Osteoblast (primary cell): ENCODE measurements at places on chromosomes 12 and 14.

- no peaks in the 10 kb centered on the region for H3K27me3 ChIP-seq
- peaks cover 6% of the 10 kb centered on the region for H3K4me1 ChIP-seq
- DNase-seq, result peak; percentile 48
Observed at GRCh38 chr12:48037267-48037915, 33.1 kb upstream of the COL2A1 start.

- no peak overlapping the region for H3K4me3 ChIP-seq
- DNase-seq, result peak; percentile 38
- H3K27me3 ChIP-seq, result no peaks in the 10 kb centered on the region
Observed at GRCh38 chr12:67276421-67276820, 7.3 kb downstream of the CAND1 start.

- H3K27me3 ChIP-seq, result no peaks in the 10 kb centered on the region
- H3K27ac ChIP-seq, result peak overlapping the region; percentile 91
- no peak overlapping the region for H3K4me3 ChIP-seq
- H3K4me1 ChIP-seq, result peaks cover 62% of the 10 kb centered on the region
Observed at GRCh38 chr12:11797317-11797913, 147.9 kb downstream of the ETV6 start.

- H3K4me3 ChIP-seq, result no peak overlapping the region
- no peak for DNase-seq
- no peaks in the 10 kb centered on the region for H3K36me3 ChIP-seq
- H3K27me3 ChIP-seq, result peaks cover 66% of the 10 kb centered on the region
- H3K27ac ChIP-seq, result no peak overlapping the region
- no peaks in the 10 kb centered on the region for H3K4me1 ChIP-seq
Observed at GRCh38 chr12:102958830-102959176, 1.3 kb downstream of the ASCL1 start.

DNA sequence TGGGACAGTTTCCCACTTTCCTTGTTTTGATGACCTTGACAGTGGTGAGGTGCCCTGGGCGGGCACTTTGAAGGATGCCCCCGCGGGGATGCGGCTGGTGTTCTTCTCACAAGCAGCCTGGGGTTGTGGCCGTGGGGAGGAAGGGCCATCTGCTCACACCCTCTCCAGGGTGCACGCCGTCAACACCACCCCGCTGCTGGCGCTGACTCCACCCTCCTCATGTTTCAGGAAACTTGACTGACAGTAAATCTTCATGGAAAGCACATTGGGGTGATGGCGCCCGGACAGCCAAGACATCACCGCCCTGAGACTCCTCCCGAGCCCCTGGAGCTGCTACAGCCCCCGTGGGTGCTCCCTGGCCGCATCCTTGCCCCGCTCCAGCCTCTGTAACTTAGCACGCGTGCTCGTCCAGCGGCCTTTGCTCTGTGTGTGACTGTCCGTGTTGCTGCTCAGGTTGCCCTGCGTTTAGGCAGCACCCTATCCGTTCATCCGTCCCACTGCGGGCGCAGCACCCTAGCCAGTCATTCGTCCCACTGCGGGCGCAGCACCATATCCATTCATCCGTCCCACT, 150.2 kb upstream of the C14orf180 start:
- H3K27me3 ChIP-seq, result no peaks in the 10 kb centered on the region
- H3K4me1 ChIP-seq, result no peaks in the 10 kb centered on the region
- no peak overlapping the region for H3K4me3 ChIP-seq
- H3K36me3 ChIP-seq, result no peaks in the 10 kb centered on the region

DNA sequence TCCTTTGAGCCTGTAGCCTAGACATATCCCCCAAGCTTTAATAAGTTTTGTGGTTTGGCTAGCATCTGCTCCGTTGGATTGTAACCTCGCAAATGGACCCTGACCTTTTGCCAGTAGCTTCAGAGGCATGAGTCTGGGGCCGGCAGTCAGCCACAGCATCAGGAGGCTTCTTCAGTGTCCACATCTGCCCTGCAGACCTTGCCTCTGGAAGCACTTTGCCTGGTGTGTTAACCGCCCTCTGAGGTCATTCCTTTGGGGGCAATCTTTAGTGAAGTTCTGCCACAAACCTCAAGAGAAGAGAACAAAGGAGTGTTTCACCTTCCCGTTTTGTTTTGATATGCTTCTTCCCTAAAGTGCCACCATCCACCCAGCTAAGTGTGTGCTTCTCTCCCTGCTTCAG, 71.4 kb downstream of the GNS start:
- H3K27ac ChIP-seq, result no peak overlapping the region
- H3K4me1 ChIP-seq, result peaks cover under 1% of the 10 kb centered on the region
- H3K36me3 ChIP-seq, result peaks cover 2% of the 10 kb centered on the region
- no peaks in the 10 kb centered on the region for H3K27me3 ChIP-seq
- H3K4me3 ChIP-seq, result no peak overlapping the region
- no peak for DNase-seq

DNA sequence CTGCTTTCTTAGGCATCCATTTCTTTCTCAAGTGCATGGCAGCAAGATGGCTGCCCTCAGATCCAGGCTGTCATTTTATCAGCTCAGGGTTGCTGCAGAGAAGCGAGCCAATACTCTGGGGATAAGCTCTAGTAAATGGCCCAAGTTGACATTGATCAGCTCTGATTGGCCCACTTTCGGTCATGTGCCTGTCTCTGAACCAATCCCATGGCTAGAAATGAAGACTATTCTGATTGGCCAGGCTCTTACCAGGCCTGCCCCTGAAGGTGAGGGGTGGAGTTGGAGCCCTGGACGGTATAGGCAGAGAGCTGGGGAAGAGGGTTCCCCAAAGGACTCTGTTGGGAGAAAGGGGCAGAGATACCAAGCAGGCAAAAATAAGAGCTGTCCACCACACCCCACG, 41.4 kb downstream of the MYO1H start:
- H3K27me3 ChIP-seq, result no peaks in the 10 kb centered on the region
- no peak overlapping the region for H3K27ac ChIP-seq
- no peaks in the 10 kb centered on the region for H3K4me1 ChIP-seq
- no peak overlapping the region for H3K4me3 ChIP-seq

DNA sequence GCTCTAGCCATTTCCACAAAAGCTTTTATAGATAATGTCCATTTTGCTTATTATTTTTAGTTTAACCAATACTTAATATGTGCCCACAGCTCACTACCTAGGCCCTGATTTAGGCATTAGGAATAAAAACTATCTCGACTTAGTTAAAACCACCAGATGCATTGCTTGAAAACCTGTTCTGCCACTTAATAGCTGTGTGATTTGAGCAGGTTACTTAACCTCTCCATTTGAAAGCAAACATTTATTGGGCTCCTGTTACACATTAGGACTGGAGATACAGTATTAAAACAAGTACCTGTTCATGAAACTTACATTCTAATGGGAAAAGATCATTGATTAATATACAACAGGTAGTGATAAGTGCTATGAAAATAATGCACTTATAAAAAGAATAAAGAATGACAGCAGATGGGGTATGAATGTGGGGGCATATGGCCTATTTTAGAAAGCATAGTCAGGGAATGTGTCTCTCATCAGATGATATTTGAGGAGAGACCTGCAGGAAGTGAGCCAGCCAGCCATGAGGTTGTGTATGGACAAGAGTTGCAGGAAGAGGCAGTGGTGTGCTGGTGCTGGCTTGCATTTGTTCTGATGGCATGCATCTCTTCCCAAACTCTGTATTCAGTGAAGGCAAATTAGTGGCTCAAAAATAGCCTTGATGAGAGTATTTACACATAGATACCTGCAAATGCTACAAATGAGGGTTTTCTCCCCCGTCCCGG, 34.3 kb downstream of the NOPCHAP1 start:
- no peaks in the 10 kb centered on the region for H3K4me1 ChIP-seq
- H3K27ac ChIP-seq, result no peak overlapping the region
- DNase-seq, result no peak
- H3K27me3 ChIP-seq, result no peaks in the 10 kb centered on the region
- H3K36me3 ChIP-seq, result peaks cover 40% of the 10 kb centered on the region

- no peaks in the 10 kb centered on the region for H3K4me1 ChIP-seq
- no peak overlapping the region for H3K4me3 ChIP-seq
- H3K36me3 ChIP-seq, result no peaks in the 10 kb centered on the region
Observed at GRCh38 chr12:23684121-23684520, 265.3 kb downstream of the SOX5 start.

- no peaks in the 10 kb centered on the region for H3K36me3 ChIP-seq
- DNase-seq, result peak; percentile 2
- H3K27me3 ChIP-seq, result no peaks in the 10 kb centered on the region
- H3K4me1 ChIP-seq, result no peaks in the 10 kb centered on the region
- no peak overlapping the region for H3K4me3 ChIP-seq
- no peak overlapping the region for H3K27ac ChIP-seq
Observed at GRCh38 chr12:131042834-131043245, 89.1 kb downstream of the ADGRD1 start.

GRCh38 chr12:943051-943450, 6.4 kb downstream of the RAD52 start:
- H3K4me3 ChIP-seq, result no peak overlapping the region
- no peaks in the 10 kb centered on the region for H3K27me3 ChIP-seq
- no peak for DNase-seq
- H3K4me1 ChIP-seq, result peaks cover 13% of the 10 kb centered on the region

GRCh38 chr14:71371711-71372396, 464.6 kb downstream of the PCNX1 start:
- H3K36me3 ChIP-seq, result no peaks in the 10 kb centered on the region
- peak overlapping the region; percentile 92 for H3K27ac ChIP-seq
- peaks cover 29% of the 10 kb centered on the region for H3K4me1 ChIP-seq

GRCh38 chr14:102126807-102127455, 12.8 kb upstream of the WDR20 start:
- no peaks in the 10 kb centered on the region for H3K4me1 ChIP-seq
- H3K4me3 ChIP-seq, result no peak overlapping the region
- no peak for DNase-seq
- H3K36me3 ChIP-seq, result no peaks in the 10 kb centered on the region
- H3K27ac ChIP-seq, result no peak overlapping the region

DNA sequence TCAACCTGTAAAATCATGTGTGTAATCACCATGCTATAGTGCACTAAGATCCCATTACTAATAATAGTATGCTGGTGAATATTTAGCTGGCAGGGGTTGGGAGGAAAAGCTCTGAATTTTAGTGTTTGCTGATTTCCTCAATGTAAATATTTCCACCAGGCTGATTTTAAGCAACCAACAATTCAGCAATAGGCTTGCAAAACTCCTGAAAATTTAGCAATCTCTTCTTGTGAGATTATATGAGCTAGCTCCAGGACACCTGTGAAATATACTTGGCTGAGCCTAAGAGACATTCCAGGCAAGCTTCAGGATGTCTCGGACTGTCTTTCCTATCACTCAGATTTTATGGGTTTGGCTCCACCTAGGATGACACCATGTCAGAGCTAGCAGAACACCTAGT, 106.9 kb upstream of the ANO4 start:
- H3K4me3 ChIP-seq, result no peak overlapping the region
- H3K27ac ChIP-seq, result no peak overlapping the region
- H3K4me1 ChIP-seq, result no peaks in the 10 kb centered on the region
- H3K36me3 ChIP-seq, result no peaks in the 10 kb centered on the region

- no peak for DNase-seq
- H3K4me1 ChIP-seq, result no peaks in the 10 kb centered on the region
- H3K27ac ChIP-seq, result no peak overlapping the region
- no peak overlapping the region for H3K4me3 ChIP-seq
Observed at GRCh38 chr12:591167-592023, 71.8 kb downstream of the NINJ2 start.

DNA sequence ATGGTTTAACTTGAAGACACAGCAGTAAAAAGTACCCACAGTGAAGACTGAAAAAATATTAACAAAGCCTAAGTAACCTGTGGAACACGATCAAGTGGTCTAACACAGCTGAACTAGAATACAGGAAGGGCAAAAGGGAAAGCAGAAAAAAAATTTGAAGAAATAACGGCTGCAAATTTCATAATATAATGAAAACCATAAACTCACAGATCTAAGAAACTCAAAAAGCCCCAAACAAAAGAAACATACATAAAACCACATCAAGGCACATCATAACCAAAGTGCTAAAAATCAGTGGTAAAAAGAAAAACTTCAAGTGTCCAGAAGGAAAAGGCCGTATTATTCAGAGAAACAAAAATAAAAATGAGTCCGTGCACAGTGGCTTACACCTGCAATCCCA, 30.9 kb downstream of the SPPL3 start:
- H3K27me3 ChIP-seq, result no peaks in the 10 kb centered on the region
- H3K36me3 ChIP-seq, result no peaks in the 10 kb centered on the region
- no peak overlapping the region for H3K27ac ChIP-seq

DNA sequence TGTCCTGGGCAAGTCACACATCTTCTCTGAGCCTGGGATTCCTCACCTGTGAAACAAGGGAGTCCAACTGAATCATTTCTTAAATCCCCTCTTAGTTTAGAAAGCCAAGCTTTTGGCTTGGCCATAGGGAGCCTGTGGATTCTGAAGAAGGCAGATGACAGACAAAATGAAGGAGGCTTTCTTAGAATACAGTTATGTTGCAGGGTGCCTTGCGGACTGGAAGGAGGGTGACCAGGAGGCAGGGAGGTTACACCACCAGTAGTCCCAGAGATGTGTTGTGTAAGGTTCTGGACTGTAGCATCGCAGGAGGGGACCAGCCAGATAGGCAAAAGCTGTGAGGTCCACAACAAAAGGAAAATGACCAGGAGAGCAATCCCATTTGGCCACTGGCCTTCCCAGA, 8.2 kb upstream of the ACVR1B start:
- DNase-seq, result no peak
- H3K27ac ChIP-seq, result no peak overlapping the region
- no peaks in the 10 kb centered on the region for H3K36me3 ChIP-seq
- peaks cover 10% of the 10 kb centered on the region for H3K27me3 ChIP-seq
- H3K4me1 ChIP-seq, result no peaks in the 10 kb centered on the region

DNA sequence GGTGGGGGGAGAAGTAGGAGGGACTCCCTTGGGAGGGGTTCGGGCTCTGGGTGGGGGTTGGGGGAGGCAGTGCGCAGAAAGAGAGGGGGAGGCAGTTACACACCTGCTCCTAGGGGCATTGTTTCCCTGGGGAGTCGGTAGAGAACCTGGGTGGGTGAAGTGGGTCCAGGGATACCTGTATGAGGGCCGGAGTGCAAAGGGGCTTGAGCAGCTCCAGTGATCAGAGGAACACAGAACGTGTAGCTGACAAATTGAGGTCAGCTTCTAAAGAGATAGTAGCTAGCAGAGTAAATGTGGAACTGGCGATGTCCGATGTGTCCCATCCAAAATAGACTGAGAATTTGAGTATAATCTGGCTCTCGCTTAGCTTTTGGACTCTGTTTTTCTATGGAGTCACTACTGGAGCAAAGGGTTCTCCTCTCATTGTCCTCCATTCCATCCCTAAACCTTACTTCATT, 502 bp downstream of the SMARCD1 start:
- H3K36me3 ChIP-seq, result peaks cover 37% of the 10 kb centered on the region
- DNase-seq, result peak; percentile 88
- H3K27me3 ChIP-seq, result no peaks in the 10 kb centered on the region
- H3K4me3 ChIP-seq, result peak overlapping the region; percentile 94
- peak overlapping the region; percentile 43 for H3K27ac ChIP-seq

DNA sequence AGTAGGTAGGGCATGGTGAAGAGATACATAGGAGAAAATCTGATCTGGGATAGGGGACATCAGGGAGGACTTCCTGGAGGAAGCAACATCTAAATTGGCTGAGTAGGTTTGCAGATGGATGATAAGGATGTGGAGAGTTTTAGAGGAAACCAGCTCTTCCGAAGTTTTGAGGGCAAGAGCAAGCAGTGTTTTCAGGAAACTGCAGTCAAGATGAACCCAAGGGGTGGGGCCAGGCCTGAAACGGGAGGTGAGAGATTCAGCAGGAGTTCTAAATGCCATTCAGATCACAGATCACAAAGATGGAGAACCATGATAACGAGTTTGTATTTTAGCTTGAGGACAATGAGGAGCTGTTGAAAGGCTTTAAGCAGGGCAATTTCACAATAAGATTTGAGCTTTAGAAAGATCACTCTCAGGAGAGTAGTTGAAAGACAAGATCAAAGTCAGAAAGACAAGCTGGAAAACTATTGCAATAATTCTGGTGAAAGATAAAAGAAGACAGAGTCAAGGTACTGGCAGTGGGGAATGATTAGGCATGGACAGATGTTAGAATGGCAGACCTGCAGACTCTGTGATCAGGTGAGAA, 70.1 kb upstream of the PLXNC1 start:
- H3K36me3 ChIP-seq, result no peaks in the 10 kb centered on the region
- no peak overlapping the region for H3K4me3 ChIP-seq
- no peak for DNase-seq
- no peaks in the 10 kb centered on the region for H3K27me3 ChIP-seq
